Left ventricle myocardium inferior (tissue), 1 donor: ENCODE measurements at places on chromosomes 16 and 17. TPM values are rescaled to one million over a fixed set of nuclear protein-coding genes. Genes with fewer than 3 reads are reported as not detected.

DNA sequence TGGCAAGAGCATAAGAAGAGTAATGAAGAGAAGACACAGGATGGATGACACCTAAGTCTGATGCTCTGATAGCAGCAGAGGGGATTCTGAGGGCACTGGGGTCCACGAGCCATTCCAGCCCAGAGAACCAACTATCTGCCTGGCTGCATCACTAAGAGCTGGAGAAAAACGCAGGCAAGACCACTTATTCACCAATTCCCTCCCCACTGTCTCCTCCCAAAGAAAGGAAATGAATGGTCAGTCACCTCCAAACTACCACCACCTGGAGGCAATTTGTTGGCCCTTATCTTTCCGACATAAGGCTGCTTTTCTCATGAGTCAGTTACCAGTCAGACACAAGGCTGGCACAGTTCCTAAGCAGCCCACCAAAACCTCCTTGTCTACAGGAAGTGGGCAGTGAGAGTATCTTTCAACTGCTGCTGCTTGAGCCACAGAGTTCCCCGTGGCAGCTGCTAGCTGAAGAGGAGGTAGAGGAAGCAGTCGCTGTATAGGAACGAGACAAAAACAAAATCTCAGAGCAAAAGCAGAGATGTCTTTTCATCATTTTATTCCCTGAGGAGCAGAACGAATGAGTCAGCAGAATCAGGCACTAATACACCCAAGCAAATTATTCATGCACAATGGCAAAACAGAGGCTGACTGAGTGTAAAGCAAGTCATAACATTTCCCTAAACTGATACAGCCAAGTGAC is 111.1 kb downstream of the SMG6 start:
- H3K36me3 ChIP-seq, result no peaks in the 10 kb centered on the region
- DNase-seq, result no peak
- H3K27ac ChIP-seq, result peak overlapping the region; percentile 74
- no peak overlapping the region for H3K4me3 ChIP-seq

DNA sequence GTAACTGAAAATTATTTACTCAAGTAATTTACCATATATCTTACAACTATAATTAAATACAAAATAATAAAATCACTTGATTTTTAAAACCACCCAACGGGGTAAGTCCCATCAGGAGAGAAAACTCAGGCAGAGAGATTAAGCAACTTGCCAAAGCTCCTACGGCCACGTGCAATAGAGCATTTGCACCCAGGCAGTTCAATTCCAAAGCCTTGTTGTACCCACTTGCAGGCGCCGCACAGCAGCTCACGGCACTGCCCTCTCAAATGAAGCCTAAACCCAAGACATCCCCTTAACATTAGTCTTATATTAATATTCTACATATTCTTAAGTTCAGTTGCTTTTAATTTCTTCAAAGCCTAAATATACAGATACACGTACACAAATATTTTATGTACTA is 75.7 kb downstream of the SPAG9 start:
- peaks cover 6% of the 10 kb centered on the region for H3K36me3 ChIP-seq
- no peak for DNase-seq
- no peaks in the 10 kb centered on the region for H3K27me3 ChIP-seq
- H3K27ac ChIP-seq, result no peak overlapping the region
- peaks cover 32% of the 10 kb centered on the region for H3K4me1 ChIP-seq

- peaks cover 27% of the 10 kb centered on the region for H3K4me1 ChIP-seq
- no peaks in the 10 kb centered on the region for H3K36me3 ChIP-seq
- no peak overlapping the region for H3K27ac ChIP-seq
- H3K4me3 ChIP-seq, result no peak overlapping the region
Measured at GRCh38 chr17:46822388-46822921, 4.0 kb upstream of the WNT3 start.

DNA sequence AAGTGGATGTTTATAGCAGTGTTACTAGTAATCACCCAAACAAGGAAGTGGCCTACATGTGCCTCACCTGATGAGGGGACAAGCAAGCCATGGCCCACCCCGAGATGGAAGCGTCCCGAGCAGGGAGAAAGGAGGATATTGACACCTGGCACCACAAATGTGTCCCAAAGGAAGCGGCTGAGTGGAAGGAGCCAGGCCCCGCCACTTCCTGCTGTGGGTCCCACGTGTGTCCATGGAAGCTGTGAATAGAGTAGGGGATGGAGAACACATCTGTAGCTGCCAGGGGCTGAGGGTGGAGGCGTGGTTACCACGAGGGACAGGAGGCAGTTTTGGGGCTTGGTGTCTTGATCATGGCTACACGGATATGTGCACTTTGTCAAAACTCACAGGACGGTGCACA is 49.2 kb downstream of the KCNJ12 start:
- no peak for DNase-seq
- no peak overlapping the region for H3K27ac ChIP-seq
- H3K27me3 ChIP-seq, result no peaks in the 10 kb centered on the region
- H3K4me3 ChIP-seq, result no peak overlapping the region
- H3K36me3 ChIP-seq, result no peaks in the 10 kb centered on the region
- H3K4me1 ChIP-seq, result peaks cover 20% of the 10 kb centered on the region

- H3K4me1 ChIP-seq, result peaks cover 9% of the 10 kb centered on the region
- H3K27ac ChIP-seq, result no peak overlapping the region
- DNase-seq, result no peak
- H3K4me3 ChIP-seq, result no peak overlapping the region
Measured at GRCh38 chr17:49557312-49558024, 18.2 kb upstream of the NXPH3 start.

The KRT12 gene
- not detected for total RNA-seq

The C17orf67 gene
- 1.1 TPM for total RNA-seq

The OR1E1 gene
- total RNA-seq, result not detected
